ENCODE measurements at places on chromosomes 5 and 9.

GRCh38 chr5:74020503-74020902 lies 394.5 kb downstream of the ARHGEF28 start:
- no peak for DNase-seq

DNA sequence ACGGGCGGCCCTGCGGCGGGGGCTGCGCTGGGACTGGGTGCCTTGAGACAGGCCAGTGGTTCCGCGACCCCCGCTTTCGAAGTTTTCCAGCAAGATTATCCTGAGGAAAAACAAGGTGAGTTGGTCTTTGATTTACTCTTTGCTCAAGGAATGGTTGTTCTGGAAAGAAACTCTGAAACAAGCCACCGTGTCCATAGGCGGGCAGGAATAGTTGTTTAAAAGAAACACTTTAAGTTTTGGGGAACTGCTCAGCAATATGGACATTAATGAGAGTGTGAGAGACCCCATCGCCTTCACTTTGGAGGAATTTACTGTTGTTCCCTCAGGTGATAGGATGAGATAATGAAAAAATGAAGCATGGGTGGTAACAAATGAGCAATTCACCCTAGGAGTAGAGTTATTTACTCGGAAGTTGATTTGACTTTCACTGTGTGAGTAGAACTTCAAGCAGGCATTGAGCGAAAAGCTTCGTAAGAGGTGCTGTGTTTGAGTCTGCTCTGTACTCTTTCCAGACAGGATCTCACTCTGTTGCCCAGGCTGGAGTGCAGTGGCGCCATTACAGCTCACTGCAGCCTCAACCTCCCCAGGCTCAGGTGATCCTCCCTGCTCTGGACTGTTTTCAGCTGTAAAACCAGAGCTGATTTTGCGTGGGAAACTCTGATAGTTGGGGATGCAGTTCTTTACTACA lies 1.1 kb downstream of the DMRTA1 start:
- DNase-seq = no peak

DNA sequence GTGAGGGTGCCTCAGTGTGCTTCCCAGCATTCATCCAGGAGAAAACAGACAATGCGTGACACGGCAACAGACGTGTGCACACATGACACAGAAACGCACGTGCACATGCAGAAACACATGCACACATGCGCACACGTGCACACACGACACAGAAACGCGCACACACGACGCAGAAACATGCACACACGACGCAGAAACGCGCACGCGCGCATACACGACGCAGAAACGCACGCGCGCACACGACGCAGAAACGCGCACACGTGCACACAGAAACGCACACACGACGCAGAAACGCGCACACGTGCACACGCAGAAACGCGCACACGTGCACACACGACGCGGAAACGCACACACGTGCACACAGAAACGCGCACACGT lies 16.5 kb downstream of the TPPP start:
- DNase-seq = peak; percentile 58

GRCh38 chr9:114273461-114273881 lies 49.4 kb upstream of the ORM1 start:
- peak; percentile 53 for DNase-seq

DNA sequence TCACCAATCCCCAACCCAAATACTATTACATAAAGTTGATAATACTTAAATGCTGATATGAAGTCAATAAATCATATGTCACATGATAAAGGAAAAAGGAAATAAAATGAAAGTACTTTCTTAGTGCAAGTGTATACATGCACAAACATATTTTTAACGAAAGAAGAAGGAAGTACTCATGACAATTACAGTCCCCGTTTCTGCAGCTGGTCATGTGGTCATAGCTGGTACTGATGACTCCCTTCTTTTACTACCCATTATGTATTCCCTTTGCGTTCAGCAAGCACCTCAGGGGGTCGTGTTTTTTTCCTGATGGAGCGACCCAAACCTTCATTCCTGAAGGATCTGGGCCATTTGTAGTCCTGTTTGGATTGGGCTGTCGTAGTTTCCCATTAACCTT lies 27.3 kb downstream of the CENPP start:
- no peak for DNase-seq

GRCh38 chr5:149820536-149821510 lies 90.7 kb downstream of the PPARGC1B start:
- peak; percentile 56 for DNase-seq

GRCh38 chr5:90434116-90434714 lies 24.7 kb upstream of the CETN3 start:
- DNase-seq = no peak

DNA sequence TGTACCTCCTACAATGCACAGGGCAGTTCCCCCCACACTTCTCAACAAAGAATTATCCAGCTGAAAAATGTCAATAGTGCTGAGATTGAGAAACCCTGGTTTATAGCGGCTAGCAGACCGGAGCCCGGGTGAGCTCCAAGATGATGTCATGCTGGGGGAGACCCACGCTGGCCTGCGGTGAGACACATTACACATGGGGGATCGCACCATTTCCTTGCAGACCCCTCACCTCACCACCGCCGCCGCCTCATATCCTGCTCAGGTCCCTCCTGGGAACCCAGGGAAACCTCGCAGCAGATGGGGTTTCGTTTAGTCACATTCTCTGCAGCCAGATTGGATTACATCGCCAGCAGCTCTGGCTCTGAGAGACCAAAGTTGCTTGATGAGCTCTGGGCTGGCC lies 14.7 kb upstream of the TNC start:
- no peak for DNase-seq

- DNase-seq = no peak
Observed at GRCh38 chr5:112634166-112634565, 103.5 kb upstream of the APC start.

DNA sequence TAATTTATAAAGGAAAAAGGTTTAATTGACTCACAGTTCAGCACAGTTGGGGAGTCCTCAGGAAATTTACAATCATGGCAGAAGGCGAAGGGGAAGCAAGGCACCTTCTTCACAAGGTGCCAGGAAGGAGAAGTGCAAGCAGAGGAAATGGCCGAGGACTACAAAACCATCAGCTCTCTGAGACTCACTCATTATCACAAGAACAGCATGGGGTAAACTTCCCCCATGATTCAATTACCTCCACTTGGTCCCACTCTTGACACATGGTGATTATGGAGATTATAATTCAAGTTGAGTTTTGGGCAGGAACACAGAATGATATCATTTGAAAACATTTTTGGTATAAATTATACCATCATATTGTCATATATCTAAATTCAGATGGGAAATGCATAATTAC lies 934.7 kb downstream of the CDH12 start:
- no peak for DNase-seq

DNA sequence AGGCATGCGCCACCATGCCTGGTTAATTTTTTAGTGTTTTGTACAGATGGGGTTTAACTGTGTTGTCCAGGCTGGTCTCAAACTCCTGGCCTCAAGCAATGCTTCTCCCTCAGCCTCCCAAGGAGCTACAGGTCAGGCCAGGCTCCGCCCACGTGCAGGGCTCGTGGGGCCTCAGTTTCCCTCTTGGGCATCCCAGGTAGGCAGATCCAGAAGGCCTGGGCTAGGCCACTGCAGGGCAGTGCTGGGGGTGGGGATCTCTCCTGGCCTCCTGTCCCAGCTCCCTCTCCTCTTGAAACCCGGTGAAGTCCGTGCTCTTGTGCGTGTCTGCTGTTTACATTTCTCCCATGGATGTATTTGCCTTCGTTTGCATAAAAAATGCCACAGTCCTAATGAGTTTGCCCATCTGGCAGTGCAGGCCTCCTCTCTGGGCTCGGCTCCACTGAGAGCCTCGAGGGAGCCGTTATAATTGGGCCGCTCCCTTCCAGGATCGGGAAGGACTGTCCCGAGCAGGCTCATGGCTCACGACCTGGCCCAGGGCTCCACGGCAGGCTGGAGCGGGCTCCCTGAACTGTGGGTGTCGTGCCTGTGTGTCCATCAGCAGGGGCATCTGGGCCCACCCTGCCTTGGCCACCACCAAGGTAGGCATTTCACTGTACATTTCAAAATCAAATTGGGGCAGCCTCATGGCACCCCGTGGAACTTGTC lies 52.6 kb upstream of the RUFY1 start:
- no peak for DNase-seq

DNA sequence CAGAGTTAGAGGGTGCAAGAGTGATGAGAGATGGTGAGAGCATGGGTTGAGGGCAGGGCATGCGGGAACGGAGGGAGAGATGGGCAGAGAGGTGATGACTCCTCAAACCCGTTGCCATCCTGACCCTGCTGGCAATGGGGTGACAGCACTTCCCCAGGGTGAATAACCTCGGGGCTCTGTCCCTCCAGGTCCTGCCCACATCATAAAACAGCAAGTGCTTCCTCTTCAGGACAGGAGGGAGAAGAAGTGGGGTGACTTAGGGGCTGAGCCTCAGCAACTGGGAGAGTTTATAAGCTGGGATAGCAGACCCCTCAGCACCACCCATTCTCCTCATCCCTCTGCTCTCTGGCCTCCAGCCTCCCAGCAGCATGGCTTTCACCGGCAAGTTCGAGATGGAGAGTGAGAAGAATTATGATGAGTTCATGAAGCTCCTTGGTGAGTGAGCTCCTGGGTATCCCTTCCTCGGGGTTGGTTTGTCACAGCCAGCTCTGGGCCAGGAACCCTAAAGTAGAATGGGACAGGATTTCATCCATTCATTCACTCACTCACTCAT lies at the start of gene FABP6:
FABP6 (plus strand) TSS at position 317 of the 553 bp plus-strand sequence; CDS start at position 369, 52 bp downstream.
- no peak for DNase-seq

- DNase-seq = no peak
Observed at GRCh38 chr5:119329666-119330065, 26.2 kb upstream of the TNFAIP8 start.

DNA sequence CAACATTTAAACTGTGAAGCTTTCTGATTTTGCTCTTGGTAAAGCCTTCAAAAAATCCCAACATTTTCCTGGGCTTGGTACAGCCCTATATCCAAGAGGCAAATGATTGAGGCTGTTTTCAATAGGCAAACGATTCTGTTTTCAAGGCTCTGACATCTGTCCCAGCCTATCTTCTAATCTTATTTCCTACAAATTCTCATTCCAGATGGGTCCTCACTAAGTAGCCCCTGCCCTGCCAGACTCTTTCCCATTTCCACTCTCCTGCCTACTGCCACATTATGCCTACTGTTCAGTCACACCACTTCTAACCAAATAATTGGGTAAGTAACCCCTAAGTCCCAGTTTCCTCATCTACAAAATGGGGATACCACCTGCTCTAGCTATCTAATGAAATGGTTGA lies 3.5 kb downstream of the GBA2 start:
- DNase-seq = no peak

GRCh38 chr5:85132269-85132668 lies 747.6 kb upstream of the EDIL3 start:
- no peak for DNase-seq

DNA sequence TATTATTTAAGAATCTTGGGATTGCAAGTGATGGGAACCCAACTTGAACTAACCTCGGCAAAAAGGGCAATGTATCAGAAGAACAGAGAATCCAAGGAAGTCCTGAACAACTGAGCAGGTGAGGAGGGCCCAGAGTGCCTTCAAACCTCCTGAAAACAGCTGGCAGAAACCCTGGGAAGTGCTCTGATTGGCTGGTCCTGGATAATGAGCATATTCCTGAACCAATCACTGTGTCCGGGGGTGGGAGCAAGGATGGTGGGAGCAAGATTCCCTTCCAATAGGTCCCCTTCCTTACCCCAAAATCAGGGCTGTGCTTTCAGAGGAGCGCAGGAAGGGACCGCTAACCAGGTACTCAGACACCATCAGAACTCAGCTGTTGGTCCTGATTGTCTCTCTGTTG lies 31.9 kb upstream of the TBC1D2 start:
- no peak for DNase-seq

GRCh38 chr9:21933281-21933680 lies 60.9 kb downstream of the CDKN2A start:
- no peak for DNase-seq

GRCh38 chr9:84121991-84122523 lies 141.5 kb downstream of the RMI1 start:
- no peak for DNase-seq

- no peak for DNase-seq
Observed at GRCh38 chr5:31064215-31064614, 129.3 kb upstream of the CDH6 start.

DNA sequence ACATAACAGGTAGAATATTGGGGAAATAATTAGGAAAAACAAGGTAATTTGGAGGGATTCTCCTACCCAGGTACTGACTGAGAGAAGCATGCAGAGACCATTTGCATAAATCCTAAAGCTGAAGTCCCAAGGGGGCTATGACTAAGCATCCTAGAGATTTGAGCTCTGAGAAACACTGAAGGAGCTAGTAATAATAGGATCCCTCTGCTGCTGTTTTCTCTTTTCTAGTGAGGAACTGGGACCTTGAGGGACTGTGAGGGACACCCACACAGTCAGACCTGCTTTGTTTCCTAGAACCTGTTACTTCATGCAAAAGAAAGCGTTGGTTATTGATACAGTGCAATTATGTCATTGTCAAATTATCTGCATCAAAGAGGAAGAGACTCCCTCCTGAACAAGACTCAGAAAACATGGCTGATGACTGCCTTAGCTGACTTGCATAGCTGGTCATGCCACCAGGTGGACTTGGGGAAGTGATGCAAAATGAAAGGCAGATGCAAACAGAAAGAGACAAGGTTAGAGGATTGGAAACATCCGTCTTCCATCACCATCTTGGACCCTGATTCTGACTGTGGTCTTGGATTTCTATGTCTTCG lies 335.4 kb downstream of the NTRK2 start:
- no peak for DNase-seq

GRCh38 chr9:96025995-96026602 lies 150.6 kb downstream of the ERCC6L2 start:
- no peak for DNase-seq

DNA sequence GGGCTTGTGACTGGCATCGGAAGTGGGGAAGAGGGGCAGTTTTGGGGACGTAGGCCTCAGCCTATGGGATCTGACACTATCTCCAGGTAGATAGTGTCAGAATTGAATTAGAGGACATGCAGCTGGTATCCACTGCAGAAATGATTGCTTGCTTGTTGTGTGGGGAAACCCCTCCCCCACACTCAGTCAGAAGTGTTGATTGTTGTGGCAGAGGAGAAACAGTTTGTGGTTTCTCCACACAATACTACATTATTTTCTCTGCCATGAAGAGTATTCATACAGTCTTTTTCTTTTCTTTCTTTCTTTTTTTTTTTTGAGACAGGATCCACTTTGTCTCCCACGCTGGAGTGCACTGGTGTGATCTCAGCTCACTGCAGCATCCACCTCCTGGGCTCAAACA lies 113.9 kb downstream of the ARRDC3 start:
- no peak for DNase-seq

DNA sequence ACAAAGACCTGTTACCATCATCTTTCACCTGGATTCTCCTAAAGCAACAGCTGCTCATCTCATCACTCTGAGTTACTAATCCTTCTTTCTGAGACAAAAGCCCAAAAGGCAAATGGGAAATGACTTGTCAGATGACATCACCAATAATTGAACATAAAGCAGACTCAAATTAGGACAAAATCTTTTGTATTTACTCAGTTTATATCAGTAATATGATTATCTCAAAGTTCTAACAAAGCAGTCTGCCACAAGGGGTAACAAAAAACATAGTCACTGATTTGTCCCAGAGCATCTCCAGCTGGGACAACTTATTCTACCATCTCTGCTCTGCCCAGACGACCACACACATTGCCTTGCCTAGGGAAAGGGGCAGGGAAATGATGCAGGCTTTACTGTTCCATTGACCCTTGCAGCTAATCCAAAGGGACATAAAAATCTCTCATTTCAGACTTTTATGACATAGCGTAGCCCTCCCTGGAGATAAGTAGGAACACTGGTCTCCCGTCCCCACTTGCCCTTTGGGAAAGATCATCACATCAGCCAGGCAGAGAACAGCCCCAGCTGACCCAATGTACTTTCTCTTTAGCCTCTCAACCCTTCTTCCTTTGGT lies 249.5 kb upstream of the PTGER4 start:
- DNase-seq = no peak

GRCh38 chr5:37214550-37214949 lies 34.6 kb downstream of the CPLANE1 start:
- no peak for DNase-seq

GRCh38 chr5:71013575-71013974 lies 11.6 kb downstream of the NAIP start:
- DNase-seq = no peak

All from spleen (tissue), 13 donors.